Neural crest cell (in vitro differentiated cells): ENCODE measurements at places on chromosomes 7 and 10. TPM values are rescaled to one million over a fixed set of nuclear protein-coding genes. Genes with fewer than 3 reads are reported as not detected.

Gene TAS2R5
- 1.5 and 2.3 TPM in 2 replicates for total RNA-seq

Gene CALML5
- total RNA-seq: not detected in 2 replicates

Gene CYP2C19
- total RNA-seq: not detected in 2 replicates

DNA sequence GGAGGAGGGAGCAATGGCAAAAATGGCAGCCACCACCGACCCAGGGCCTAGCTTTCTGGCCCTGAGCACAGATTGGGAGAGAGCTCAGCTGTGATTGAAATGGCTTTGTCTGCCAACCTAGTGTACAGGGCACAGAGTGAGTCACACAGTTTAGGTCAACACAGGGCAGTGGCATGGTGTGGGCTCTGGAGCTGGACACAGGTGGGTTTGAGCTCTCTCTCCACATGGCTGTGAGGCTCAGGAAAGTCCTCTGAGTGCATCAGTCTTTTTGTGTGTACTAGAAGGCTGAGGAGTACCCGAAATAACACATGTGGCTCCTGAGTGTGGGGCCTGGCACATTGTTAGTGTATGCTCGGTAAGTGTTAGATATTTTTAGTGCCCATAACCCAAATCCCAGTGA is 60.2 kb upstream of the LOXL4 start:
- no peak for DNase-seq

DNA sequence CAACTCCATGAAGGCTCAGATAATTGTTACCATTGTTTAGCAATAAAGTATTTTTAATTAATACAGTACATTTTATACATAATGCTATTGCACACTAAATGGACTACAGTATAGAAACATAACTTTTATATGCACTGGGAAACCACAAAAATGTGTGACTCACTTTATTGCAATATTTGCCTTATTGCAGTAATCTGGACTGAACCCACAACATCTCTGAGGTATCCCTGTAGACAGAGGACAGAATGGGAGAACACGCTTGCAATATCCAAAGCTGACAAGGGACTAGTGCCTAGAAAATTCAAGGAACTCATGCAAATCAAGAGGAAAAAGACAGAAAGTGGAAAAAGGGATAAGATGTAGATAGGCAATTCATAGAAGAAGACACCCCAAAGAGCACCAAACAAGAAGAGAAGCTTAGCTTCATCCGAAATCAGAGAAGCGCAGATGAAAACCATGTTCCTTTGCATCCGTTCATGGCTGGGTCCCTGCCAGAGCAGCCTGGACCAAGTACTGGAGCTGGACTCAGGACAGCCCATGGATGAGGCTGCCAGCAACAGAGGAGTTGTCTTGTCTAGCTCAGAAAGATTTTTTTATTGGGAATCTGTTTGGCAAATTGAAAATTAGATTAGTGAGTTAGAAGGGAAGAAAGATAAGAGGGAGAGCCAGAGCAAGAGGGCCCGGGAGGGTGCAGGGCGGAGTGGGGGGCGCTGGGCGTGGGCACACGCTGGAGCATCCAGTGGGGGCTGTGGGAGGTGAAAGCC is 16.0 kb upstream of the GALNTL5 start:
- DNase-seq: no peak

DNA sequence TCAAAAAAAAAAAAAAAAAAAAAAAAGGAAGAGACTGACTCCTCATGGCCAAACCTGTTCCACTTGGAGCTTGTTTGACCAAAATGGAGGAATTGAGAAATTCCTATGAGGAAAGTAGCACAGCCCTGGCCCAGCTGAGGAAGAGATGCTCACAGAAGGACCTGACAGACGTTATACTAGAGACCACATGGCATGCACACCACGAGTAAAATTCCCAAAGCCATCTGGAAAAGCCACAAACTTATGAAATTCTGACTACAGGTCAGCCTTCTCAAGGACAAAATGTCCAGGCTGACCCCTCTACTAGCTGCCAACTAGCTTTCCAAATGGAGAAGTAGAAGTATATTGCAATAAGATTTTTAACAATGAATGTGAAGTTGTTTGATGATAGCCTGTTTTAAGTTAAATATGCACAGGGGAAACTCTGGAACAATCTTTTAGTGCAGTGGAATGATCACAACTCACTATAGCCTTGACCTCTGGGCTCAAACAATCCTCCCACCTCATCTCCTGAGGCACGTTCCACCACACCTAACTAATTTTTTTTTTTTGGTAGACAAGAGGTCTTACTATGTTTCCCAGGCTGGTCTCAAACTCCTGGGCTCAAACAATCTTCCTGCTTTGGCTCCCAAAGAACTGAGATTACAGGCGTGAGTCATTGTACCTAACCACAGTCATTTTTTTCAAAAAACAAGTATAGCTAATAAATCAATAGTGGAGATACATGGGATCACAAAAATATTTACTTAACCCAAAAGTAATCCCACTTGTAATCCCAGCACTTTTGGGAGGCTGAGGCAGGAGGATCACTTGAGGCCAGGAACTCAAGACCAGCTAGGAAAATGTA is 75.7 kb downstream of the AKR1D1 start:
- no peak for DNase-seq

DNA sequence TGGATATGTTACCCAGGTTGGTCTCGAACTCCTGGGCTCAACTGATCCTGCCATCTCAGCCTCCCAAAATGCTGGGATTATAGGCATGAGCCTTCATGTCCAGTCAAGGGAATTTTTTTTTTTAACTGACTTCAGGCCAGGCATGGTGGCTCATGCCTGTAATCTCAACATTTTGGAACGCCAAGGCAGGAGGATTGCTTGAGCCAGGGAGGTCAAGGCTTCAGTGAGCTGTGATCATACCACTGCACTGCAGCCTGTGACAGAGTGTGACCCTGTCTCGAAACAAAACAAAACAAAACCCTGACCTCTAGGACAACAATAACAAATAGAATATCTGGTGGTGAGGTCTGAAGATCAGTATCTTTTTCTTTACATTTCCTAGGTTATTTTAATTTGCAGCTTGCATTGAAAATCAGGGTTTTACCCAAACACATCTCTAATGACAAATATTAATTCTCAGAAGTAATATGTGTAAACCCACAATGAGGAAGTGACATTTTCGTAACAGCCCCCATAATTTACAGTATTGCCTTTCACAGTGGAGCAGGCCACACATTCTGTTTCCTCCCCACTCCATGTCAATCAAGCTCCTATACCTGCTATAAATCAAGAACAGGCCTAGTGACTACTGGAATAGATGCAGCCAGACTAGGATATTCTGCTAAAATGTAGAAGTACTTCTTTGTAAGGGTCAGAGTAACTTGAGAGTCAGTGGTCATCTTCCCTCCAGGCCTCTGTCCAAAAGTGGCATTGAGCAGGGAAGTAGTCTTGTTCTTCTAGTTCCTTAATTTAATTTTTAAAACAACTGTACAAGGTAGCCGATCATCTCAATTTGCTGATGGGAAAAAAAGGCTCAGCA is 43.3 kb upstream of the ECHDC3 start:
- DNase-seq: no peak

DNA sequence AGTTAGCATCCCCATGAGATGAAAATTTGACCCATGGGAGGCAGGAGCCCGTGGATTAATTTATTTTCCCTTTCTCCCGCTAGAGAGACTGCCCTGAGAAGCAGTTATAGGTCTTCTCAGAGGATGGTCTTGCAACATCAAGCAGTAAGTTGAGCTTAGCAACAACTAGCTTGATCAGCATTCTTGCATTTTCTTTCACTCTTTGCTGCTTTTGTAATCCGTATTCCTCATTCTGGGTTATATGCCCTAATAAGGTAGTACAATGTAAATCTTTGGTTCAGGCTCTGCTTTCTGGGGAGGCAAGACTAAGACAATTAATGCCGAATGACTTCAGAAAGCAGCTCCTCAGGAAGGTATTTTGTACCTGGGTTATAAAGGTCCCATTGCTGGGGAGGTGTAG is 146.8 kb downstream of the FZD1 start:
- no peak for DNase-seq

- DNase-seq: no peak
Measured at GRCh38 chr7:152395112-152395511, 40.7 kb downstream of the KMT2C start.

- DNase-seq: no peak
Measured at GRCh38 chr7:4711093-4711492, 29.0 kb downstream of the FOXK1 start.

GRCh38 chr7:129952086-129952652 is 591 bp downstream of the UBE2H start:
- peak; percentile 44 for DNase-seq

DNA sequence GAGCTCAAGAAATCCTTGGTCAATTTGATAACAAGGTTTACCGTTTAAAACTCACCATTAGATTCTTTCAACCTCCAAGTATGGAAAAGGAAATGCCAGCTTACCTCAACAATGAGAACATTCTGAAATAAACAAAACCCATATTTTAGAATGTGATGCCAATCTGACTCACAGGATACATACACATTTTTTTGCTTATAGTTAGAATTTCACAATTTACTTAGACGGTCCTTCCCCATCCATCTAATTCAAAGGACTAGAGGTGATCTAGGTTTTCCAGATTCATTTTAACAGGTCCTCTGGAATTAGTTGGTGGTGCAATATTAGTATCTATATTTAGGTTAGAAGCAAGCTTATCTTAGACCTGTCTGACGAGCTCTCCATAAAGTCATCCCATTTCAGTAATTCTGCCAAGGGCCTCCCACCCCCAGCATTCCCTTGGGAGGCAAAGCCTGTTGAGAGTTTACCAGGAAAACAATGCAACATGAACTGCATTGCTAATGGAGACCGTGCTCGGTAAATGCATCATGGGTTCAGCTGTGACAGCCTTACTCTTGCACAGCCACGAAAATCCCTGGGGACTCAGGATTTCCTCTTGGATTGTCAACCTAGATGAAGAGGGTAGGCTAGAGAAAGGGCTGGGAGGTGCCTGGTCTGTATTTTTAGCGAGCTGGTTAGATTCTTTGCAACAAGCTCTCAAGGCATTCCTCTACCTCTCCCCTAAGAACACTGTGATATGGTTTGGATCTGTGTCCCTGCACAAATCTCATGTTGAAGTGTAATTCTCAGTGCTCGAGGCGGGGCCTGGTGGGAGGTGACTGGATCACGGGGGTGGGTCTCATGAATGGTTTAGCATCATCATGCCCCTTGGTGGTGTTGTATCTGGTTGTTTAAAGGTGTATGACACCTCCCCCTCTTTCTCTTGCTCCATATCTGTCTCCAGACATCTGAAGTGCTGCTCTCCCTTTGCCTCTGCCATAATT is 93.8 kb downstream of the PRTFDC1 start:
- no peak for DNase-seq

DNA sequence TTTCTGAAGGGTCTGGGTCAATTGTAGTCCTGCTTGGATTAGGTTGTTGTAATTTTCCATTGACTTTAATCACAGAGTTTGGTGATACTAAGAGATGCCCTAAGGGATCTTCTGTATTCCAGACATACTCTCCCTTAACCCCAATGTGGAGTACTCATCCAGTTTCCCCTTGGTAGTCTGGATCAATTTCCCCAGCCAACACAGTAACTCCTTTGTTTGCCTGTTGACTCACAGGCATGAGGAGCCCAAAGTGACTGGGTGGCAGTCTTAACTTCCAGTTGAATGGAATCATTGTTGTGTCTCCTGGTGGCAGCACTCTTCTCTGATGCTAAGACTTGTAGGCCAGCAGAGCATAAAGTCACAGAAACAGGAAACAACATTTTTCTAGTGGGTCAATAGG is 41.5 kb upstream of the PIK3CG start:
- DNase-seq: peak; percentile 6

DNA sequence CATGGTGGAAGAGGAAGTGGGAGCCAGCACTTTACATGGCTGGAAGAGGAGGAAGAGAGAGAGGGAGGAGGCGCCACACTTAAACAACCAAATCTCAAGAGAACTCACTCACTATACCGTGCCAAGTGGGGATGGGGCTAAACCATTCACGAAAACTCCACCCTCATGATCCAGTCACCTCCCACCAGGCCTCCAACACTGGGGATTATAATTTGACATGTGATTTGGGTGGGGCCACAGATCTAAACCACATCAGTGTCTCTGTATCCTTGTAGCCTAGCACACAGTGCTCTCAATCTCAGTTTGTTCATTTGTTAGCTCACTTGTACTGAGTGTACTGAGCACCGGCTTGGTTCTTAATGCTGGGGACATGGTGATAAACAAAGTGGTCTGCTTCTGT is 228.3 kb downstream of the BUB3 start:
- no peak for DNase-seq

- DNase-seq: no peak
Measured at GRCh38 chr10:125816548-125816947, 6.5 kb downstream of the UROS start.

DNA sequence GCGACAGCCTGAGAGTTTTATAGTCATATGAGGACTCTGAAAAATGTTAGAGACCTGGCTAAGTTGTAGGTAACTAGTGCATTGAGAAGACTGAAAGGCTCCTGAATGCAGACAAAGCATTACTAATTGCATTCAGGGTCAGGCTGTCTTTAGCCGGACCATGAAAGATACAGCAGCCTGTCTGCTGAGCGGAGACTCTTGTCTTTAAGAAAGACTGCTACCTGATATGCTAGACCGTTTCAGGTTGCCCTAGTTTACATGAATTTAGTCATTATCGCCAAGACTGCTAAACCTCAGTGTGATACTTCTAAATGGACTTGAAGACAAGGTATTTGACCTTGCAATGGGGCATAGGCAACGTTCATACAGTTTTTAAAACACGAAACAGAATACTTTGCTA is 81.2 kb downstream of the BMPR1A start:
- DNase-seq: no peak

- DNase-seq: peak; percentile 38
Measured at GRCh38 chr7:140062528-140063299, at the start of gene PARP12. Gene PARP12, minus strand, starts transcription at chr7:140062951. Its CDS starts 104 bp downstream, at chr7:140062847.

DNA sequence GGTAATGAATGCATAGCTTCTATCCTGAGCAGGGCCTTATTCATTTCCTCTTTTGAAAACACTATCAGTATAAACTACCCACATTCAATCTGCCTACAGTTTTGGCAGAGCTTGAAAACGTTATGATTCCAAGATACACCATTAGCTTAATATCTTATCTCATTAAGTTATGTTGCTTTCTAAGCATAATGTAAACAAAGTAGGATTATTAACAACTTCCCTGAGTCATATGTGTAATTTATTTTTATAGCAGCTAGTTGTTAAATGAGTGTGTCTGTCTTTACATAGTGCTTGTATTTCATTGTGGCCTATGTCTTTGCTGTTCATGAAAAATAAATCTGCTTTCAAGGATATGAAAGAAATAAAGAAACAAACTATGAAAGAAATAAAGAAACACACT is 106.2 kb upstream of the DLX6 start:
- DNase-seq: no peak

DNA sequence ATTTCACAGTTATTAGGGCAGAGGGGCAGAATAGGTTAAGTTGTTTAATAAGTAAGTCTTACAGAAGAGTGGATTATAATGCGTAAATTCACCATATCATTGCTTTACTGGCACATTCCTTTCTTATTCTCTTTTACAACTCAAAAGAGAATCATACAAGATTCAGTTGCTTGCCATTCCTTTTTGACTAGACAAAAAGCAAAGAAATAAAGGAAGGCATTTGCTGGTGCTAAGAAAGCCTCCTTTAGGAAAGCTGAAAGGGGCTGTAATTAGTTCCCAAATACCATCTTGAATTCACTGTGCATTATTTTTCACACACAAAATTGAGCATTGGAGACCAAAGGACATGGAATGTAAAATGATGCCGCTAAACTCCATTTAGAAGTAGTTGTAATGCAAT is 499.3 kb downstream of the NXPH1 start:
- DNase-seq: no peak
